ENCODE measurements at places on chromosomes 13 and 19.
A peak's percentile ranks its signal among the peaks of the same experiment; 100 is the strongest.

DNA sequence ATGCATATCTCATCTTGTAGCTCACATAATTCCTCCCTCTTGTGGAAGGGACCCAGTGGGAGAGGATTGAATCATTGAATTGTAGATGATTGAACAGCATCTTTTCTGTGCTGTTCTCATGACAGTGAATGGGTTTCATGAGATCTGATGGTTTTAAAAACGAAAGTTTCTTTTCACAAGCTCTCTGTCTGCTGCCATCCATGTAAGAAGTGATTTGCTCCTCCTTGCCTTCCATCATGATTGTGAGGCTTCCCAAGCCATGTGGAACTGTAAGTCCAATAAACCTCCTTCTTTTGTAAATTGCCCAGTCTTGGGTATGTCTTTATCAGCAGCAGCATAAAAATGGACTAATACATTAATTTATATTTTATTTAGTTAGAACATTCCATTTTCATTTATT, 19.6 kb upstream of the ZNF675 start:
- DNase-seq: no peak

DNA sequence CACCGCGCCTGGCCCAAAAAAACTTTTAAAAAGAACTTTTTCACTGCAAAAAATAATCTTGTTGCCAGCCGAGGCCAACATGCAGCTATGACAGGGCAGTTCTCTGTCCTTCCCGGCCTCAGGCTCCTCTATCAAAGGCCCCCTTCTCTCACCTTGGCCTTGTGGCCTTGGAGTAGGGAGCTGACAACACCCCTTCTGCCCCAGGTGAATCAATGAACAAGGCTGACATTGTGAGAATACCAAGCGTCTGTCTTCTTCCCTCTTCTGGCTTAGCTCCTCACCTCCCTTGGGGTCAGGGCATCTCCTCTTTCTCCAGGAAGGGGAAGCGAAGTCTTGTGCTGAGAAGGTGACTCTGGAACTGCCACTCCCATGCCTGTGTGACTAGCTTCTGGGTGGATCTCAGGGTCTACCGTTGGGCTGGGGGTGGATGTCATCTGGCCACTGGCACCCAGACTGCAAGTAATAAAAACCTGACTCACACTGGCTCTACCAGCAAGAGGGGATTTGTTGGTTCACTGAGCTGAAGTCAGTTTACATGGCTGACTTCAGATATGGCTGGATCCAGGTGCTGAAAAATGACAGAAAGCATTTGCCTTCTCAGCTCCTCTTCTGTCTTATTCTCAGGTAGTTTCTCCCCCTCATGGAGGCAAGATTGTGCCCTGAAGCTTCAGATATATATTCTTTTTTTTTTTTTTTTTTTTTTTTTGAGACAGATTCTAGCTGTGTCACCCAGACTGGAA, 6.3 kb downstream of the C19orf38 start:
- DNase-seq: no peak

DNA sequence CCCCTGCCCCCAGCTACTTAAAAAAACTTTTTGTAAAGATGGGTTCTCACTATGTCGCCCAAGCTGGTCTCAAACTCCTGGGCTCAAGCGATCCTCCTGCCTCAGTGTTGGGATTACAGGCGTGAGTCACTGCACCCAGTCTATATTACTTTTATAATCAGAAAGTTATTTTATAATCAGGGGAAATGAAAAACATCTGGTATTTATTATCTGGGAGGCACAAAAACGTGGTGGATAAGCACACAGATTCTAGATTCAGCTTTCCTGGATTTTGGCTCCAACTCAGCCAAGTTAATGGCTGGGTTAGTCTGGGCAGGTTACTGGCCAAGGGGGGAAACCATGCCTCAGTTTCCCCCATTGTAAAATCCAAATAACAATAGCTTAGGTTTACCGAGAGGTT, 24.7 kb downstream of the KEAP1 start:
- DNase-seq: no peak

GRCh38 chr19:1540365-1540925, 16.6 kb downstream of the PLK5 start:
- no peak for DNase-seq

DNA sequence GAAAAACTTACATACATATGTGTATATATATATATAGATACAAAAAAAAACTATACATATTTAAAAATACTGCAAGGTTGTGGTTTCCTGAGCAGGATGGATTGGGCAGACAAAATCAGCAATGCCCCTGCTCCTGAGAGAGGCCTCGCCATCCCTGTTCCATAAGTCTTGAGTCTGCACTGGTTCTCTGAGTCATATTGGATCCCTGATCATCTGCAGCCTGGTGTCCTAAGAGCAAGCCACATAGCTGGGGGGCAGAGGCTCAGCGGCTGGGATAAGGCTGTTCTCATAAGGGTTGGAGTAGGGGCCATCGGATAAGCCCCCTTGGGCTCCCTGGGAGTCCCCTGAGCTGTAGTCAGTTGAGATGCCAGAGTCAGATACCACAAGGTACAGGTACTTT, 3.3 kb downstream of the SWSAP1 start:
- DNase-seq: no peak

DNA sequence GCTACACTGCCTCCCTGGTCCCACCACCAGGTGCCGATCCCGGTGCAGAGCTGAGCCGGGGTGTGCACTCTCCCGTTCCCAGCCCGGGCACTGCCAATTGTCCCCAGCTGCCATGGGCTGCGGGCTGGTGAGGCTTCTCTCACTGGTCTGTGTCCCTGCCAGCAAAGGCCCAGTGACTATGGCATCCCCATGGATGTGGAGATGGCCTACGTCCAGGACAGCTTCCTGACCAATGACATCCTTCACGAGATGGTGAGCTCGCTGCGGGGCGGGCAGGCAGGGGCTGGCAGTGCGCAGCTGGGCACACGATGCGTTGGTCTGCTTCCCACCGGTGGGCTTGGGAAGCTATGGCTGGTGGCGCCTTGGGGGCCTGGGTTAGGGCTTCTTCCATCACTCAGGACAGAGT, 14.6 kb downstream of the MPND start:
- DNase-seq: no peak

GRCh38 chr13:98741741-98742435, 10.6 kb downstream of the SLC15A1 start:
- DNase-seq: no peak

GRCh38 chr19:3722443-3723109, 14.4 kb downstream of the TJP3 start:
- no peak for DNase-seq

GRCh38 chr13:106449096-106449495, 86.4 kb downstream of the EFNB2 start:
- no peak for DNase-seq

DNA sequence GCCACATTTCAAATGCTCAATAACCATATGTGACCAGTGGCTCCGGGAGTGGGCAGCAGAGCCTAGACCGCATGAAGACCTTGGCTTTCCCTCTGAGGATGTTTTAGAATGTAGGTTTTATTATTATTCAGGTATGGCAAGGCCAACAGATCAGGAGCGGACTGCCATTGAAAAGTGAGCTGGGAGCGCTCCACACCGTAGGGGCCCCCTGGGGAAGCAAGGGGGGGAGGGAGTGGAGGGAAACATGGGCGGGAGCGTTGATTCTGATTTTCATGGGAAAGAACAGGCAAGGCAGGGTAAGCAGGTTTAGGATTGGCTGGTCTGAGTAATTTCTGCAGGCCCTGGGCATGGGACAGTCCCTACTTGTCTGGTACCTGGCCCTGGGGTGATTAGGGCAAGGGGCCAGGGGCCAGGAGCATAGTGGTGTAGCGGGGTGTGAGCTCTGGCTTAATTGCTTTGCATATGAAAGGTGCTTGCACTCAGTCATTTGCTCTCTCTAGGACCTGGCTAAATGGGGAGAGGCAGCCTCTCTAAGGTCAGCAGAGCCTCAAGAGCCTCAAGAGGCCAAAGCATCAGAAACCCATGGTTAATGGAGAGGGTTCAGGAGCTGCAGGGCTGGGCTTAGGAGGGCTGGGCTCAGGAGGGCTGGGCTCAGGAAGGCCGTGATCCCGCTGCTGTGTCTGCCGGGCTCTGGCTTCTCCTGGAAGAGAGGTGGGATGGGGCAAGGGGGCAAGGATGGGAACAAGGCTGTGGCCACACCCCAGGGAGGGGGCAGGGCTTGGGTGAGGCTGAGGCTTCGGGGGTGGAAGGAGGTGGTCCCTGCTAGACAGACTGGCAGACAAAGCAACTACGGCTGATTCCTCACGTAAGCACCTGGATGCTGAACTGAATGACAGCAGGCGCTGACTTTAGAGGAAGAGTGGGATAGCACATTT, 82.0 kb upstream of the WASF3 start:
- DNase-seq: no peak

GRCh38 chr19:57103573-57104277, 16.1 kb upstream of the USP29 start:
- DNase-seq: peak; percentile 27

DNA sequence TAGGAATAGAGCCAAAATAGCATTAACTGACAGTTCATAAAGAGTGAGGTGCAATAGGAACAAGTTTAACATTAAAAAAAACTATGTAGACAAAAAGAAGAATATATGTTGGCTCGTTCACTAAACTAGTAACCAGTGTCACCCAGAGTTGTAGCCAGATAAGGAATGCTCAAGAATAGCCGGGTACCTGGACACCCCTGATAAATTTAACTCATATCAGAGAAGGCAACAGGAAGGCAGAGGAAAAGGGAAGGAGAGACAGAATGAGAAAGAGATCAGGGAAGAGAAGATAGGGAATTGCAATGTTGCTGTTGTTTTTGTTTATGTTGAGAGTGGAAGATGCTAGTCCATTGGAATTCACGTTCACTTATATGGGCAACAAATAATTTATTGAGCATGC, 31.6 kb upstream of the KATNAL1 start:
- DNase-seq: no peak

- no peak for DNase-seq
Observed at GRCh38 chr19:47891923-47892666, 6.0 kb upstream of the SULT2A1 start.

- DNase-seq: no peak
Observed at GRCh38 chr19:48646722-48647216, 782 bp upstream of the CA11 start.

- DNase-seq: no peak
Observed at GRCh38 chr19:53958823-53959757, 3.6 kb upstream of the CACNG8 start.

DNA sequence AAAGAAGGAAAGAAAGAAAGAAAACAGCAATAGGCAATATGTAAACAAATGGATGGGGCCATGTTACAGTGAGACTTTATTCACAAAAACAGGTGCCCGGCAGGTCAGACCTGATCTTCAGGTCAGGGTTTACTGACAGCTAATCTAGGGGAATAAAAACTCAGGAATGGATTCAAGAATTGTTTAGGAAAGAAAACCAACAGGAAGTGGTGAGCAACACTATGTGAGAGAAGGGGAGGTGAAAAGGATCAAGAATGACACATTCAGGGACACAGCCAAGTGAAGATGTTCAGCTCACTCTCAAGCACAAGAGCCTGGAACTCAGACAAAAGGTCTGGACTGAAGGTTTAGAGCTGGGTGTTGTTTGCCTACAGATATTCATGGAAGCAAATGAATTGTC, 244.5 kb downstream of the EFNB2 start:
- DNase-seq: no peak

DNA sequence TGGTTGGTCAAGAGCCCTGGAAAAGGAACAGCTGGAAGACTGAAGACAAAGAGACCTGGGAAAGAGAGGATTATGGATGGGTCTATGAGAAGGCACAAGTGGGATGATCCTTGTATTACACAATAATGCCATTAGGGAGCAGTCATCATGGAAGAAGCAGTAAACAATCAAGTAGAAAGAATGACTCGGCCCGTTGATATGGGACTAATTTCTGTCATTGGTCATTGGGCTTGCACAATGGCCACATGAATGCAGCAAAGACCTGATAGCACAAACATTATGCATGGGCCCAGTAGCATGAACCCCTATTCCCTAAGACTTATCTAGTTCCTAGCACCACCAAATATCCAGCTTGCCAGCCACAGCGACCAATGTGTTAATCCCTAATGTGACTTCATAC, 390.3 kb upstream of the ZNF507 start:
- DNase-seq: no peak

- no peak for DNase-seq
Observed at GRCh38 chr19:6098574-6098973, 11.7 kb downstream of the RFX2 start.

GRCh38 chr13:58960888-58961287, 1202.8 kb downstream of the DIAPH3 start:
- no peak for DNase-seq

DNA sequence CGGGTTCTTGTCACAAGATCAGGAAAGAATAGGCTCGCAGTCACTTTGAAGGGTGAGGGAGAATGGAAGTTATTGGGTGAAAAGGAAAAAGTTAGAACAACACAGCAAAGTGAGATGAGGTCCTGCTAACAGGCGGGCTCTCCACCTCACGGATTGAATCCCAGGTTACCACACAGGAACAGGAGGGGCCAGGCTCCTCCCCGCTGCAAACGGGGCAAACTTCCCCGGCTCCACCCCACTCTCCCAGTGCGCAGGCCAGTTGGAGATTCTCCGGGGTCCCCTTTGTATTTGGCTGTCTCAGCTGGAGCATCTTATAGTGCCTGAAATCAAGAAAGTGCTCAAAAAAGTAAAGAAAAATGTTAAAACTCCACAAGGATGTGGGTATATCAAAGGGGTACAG, 78.3 kb upstream of the IPO5 start:
- DNase-seq: no peak

- DNase-seq: no peak
Observed at GRCh38 chr19:37936166-37936565, 29.2 kb downstream of the SIPA1L3 start.

DNA sequence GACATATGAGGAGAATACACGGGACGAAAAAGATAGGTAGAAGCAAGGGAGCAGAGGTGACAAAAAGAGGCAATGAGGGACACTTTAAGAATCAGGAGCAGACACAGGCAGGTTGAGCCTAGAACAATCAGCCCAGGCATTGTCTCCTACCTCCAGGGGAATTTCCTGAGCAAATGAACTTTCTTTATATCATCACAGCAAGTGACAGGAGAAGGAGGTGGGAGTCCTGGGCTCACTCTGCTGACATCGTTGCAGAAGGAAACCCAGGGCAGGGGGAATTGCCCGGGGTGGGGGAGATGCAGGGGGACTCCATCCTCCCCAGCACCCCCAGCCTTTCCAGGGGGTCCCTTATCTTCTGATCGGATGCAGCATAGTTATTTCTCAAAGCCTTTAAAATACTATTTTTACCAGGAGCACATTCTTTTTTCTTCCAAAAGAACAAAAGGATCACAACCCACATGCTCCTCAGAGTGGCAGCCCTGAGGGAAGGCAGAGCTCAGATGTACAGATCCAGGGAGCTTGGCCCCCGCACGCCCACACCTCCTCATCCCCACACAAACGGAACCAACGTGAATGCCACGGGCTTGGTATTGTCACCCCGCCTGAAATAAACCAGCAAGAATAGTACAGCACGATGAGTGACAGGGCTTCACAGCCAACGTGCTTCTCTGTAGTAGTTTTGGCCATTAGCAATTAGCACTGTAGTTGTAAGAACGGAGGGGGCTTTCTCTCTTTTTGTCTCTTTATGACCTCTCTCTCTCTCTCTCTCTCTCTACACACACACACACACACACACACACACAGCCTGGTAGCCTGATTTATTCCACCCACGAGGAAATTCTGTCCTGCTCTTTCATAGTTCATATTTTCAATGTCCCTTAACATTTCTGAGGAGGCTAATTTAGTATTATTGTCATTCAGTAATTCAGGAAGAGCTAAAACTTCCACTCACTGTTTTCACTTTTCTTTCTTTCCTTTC, 169.5 kb upstream of the UBL3 start:
- no peak for DNase-seq
